Stomach (tissue), 19 donors: ENCODE measurements at places on chromosomes 6 and 20. TPM values are rescaled to one million over a fixed set of nuclear protein-coding genes. Genes with fewer than 3 reads are reported as not detected.

RBM12 gene
- total RNA-seq: 57.5 TPM

DNA sequence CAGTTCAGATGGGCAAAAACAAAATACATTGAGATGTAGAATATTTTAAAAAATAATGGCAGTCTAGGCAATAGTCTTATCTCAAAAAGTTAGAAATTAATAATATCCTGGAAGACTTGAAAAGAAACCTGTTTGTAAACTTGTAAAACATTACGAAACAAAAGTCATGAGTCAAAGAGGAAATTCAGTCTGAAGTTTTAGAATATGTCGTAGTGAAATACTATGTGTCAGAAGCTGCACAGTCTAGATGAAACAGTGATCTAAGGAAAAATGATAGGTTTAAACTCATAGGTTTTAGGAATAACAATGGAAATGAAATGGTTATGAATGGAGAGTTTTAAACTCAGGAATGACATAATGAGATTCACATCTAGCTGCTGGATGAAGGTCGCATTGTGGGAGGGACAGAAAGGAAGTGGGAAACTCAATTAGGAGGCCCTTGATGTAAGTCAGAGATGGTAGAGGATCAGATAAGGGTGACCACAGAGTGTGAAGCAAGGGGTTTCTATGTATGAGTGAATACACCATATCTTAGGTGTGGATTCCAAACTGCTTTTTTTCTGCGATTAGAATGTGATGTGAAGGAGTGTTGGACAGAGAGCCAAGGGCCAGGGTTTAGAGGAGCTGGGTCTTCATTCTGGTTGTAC is 2.8 kb downstream of the SNRPB2 start:
- no peak for DNase-seq

DNA sequence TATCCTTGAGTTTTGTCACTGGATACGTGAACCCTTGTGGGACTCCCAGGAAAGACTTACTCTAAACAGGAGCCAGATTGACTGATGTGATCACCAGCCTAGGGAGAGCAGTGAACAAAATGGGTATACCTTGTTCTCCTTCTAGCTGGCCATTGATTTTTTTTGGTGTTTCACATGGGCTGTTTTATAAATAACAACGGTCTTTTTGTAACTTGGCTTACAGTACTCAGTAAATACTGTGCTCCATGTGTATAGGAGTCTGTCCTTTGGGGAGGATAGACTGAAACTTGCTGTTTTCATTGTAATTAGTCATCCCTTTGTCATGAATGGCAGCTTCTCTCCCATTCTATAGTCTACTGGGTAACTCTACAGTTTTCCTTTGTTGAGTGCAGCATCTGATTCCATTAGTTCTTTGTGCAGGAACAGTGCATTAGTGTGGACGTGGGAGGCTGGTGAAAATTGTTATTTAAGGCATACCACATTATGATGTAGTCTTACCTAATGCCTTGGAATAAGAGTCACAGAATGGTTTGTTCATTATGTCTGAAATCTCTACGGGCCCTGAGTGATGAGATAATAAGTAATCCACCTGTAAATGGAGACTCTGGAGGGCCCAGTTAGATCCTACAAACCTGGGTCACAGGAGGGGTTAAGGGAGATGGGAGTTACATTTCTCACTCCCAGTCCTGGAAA is 89.5 kb downstream of the TIAM2 start:
- no peak for DNase-seq

LY6G5B gene
- total RNA-seq: 15.8 TPM

- DNase-seq: no peak
Measured at GRCh38 chr6:73400656-73401055, 6.0 kb downstream of the DDX43 start.

GRCh38 chr6:159499034-159499433 is 194.0 kb downstream of the SOD2 start:
- no peak for DNase-seq

DNA sequence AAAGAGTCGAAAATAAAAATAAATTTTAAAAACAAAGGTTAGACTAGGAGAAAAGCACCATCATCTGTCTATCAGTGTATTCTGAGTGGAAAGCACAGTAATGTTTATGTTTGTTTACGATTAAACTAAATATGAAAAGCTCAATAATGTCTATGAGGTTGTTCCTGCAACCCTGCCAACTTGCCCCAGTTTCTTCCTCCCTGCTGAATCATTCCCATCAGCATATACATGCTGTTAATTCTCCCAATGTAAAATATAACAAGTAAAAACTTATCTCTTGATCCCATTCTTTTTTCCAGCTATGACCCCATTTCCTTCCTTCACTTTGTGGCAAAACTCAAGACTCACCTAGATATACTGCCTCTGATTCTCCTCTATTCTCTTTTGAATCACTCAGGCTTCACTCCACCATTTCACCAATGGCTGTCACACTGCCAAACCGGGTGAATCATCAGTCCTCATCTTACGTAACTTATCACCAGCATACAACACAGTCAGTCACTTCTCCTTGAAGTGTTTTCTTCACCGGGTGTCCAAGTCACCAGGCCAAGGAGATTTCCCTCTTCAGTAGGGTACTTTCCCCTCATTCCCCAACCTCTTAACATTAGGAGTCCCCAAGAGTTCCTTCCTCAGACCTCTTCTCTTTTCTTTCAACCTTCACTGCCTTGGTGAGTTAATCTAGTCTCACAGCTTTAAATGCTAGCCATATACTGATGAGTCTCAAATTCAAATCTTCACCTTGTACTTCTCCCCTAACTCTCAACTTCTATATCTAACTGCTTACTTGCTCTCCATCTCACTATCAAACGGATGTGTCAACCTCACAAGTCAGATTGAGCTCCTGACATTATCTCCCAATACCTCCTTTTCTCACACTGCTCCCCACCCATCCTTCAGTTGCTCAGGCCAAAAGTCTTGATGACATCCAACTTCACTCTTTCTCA is 6.2 kb downstream of the TMEM242 start:
- no peak for DNase-seq

DNA sequence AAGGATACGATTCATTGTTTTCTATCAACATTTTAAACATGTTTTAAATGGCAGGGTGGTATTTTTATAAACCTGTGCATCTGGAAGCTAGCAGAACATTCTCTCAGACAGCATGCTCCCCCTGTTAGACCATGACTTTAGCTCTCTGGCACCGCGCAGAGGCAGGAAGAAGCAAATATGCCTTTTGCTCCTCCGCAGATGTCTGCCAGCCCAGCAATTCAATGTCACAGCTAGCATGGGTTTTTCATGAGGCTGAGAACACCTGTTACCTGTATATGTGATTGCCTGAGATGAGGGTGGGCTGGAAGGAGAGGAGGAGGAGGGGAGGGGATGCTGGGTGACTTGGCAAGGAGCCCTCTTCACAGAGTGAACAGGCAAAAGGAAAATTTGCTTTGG is 6.7 kb downstream of the MTCH1 start:
- DNase-seq: peak; percentile 88

DNA sequence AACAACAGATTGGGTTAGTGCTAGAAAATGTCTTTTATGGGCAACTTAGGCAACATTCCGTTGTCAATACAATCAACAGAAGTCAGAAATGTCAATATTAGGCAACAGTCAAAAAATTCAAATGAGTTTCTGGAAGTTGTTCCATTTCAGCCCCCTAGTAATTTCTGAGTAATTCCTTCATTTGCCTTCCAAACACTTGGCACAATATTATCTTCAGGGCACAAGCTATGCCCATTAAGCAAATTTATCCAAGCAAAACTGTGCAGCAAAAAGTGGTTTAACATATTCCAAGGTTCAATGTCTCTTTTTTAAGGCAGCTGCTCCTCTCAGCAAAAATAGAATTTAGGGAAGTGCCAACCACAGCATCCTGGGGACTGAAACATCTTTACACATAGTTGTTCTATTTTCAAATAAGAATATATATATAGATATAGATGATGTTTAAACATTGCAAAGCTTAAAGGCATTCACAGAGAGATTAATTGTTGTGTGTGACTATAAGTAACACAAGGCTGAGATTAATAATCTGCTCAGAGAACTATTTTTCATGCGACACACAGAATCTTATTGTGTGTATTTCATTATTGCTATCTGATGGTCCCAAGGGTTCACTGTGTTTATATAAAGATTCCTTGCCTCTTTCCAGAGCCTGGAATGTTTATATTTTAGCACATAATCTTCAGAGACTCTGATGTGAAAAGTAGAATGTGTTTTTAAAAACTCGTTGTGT is 75.2 kb upstream of the ADTRP start:
- no peak for DNase-seq

GRCh38 chr6:7200598-7201443 is 93.1 kb downstream of the RREB1 start:
- DNase-seq: peak; percentile 90

- peak; percentile 84 for DNase-seq
Measured at GRCh38 chr6:148720406-148720805, 26.4 kb upstream of the UST start.

- no peak for DNase-seq
Measured at GRCh38 chr6:6405031-6405430, 84.6 kb upstream of the F13A1 start.

- DNase-seq: peak; percentile 39
Measured at GRCh38 chr6:12233693-12234571, 56.2 kb upstream of the EDN1 start.

DNA sequence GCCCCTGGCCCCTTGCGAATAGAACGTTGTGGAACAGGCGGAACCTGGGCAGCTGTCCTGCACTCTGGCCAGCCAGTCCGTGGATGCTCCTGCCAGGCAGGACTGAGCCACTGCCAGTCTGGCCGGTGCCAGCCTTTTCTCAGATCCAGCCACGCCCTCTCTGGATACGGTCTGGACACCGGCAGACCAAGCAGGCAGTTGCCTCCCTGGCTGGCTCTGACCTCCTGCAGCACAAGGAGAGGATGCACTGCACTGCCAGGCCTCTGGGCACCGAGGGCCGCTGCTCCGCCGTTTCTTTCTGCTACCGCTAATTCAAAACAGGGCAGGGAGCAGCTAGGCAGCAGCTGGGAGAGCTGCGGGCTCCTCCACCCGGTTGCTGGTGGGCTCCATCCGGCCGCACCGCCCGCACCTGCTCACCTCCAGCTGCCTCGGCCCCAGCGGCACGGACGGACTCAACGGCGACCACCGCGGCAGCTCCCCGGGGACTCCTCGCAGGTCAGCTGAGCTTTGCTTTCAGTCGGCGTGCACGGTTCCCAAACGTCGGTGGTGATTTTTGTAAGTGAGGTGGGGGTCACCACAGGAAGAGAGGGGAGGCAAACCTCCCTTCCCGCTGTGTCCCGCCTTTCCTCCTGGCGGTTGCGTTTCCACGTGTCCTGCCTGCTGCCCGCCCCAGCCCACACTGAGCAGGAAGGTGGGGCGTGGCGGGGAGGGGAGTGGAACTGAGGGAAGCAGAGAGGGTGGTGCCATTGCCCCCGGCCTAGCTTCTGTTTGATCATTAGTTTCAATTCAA is 30.3 kb upstream of the AFDN start:
- peak; percentile 71 for DNase-seq

SLC44A4 gene
- 201 TPM for total RNA-seq

BPIFB4 gene
- total RNA-seq: not detected

DNA sequence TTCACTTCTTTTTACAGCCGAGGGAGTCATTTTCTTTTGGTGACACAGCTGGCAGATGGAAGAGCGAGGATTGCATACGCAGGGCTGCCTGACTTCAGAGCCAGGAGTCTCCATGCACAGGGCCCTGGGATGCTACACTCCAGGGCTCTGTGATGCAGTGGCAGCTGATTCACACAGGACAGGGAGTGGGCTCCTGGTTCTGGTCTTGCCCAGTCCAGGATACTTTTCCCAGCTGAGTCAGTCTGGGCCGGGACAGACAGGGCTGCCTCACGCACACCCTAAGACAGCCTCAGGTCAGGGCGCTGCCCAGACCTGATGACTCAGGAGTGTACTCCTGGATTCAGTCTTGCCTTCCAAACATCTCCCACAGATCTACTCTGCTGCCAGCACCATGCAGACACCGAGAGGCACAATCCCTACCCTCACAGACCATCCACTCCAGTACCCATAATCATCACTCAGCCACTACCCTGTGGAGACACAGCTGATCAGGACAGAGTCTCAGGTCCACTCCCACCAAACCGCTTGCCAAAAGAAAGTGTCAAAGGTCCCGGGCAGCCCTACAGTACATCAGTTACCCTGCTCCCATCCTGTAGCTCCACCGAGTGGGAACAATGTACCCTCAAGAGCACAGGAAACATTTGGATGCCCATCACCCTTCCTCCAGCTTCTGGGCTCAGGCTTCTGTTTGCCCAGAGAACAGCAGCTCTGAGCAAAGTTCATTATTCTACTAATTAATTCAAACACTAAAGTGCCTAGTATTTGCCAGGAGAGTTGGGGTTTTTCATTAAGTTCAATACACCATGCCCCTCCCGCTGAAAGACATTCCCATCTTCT is 11.5 kb downstream of the SDC4 start:
- peak; percentile 35 for DNase-seq

RAB44 gene
- total RNA-seq: not detected

DNA sequence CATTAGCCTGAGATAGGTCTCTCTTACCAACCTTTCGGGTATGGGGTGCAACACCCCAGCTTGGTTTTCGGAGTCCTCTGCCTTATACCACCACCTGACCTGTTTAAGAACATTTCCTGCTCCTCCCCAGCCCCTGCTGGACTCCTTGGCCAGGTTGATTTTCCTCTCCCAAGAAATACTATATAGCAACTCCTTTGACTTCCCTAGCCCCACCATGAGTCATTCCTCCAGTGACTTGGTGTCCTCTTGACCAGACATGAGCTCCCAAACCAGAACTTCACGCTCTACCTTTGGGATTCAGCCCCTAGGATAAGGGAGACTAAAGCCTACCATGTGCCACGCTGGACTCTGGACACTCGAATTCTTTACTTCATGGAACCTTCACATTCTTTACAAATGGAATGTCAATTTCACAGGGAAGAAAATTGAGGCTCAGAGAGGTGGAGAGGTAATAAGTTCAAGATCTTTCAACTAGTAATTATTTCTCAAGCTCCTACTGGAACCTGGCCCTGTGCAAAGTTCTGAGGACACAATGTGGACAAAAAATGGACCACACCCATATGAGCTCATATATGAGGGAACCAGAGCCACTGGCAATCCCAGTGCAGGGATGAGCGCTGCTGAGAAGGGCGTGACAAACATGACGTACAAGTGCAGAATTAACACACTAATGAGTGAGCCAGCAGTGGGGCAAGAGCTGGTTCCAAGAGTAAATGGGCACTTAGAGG is 48.2 kb downstream of the SIRPA start:
- DNase-seq: no peak

GPX5 gene
- not detected for total RNA-seq

DNA sequence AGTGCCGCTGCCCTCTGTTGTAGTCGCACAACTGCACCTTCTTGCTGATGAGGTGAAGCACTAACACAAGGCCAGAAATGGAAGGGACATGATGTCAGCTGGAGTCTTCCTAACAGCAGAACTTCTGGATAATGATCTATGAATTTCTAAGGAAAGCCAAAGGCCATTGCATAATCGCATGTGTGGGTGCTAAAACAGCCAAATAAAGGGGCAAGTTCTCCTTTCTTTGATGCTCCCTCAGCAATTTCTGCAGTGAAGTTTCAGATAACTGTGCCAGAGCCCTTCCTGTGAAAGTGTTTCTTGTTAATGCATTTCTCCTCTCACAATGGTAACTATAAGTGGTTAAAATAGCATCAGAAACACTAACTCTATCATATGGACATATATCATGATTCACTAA is 8.0 kb upstream of the F13A1 start:
- DNase-seq: no peak
